ENCODE measurements at places on chromosomes 1 and 21.

DNA sequence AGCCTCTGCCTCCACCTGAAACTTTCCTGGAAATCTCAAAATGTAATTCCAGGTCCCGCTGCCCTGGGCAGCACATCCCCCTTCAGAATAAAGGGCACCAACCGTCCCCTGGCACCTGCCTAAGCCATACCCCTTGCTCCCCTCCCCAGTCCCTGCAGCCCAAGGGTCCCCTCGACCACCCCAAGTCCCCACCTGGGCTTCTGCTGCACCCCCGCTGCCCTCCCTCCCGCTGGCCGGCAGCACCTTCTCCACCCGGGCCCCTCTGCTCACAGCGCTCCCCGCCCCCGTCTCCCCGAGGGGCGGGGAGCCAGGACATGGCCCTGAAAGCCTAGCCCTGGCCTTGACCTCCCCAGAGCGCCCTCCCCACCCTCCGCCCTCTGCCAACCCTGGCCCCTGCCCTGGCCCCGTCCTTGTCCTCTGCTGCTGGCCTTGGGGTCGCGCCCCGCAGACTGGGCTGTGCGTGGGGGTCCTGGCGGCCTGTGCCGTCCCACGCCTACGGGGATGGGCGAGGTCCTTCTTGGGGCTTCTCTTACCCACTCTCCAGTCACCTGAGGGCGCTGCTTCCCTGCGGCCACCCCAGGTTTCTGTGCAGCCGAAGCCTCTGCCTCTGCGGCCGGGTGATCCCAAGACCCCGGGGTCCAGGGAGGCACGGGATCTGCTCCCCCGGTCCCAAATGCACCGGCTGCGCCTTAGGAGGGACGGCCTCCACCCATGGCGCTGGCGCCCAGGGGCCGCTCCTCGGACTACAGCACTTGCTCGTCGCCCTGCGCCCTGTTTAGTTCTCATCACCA, 41.7 kb downstream of the WDR4 start:
- no peak for DNase-seq

DNA sequence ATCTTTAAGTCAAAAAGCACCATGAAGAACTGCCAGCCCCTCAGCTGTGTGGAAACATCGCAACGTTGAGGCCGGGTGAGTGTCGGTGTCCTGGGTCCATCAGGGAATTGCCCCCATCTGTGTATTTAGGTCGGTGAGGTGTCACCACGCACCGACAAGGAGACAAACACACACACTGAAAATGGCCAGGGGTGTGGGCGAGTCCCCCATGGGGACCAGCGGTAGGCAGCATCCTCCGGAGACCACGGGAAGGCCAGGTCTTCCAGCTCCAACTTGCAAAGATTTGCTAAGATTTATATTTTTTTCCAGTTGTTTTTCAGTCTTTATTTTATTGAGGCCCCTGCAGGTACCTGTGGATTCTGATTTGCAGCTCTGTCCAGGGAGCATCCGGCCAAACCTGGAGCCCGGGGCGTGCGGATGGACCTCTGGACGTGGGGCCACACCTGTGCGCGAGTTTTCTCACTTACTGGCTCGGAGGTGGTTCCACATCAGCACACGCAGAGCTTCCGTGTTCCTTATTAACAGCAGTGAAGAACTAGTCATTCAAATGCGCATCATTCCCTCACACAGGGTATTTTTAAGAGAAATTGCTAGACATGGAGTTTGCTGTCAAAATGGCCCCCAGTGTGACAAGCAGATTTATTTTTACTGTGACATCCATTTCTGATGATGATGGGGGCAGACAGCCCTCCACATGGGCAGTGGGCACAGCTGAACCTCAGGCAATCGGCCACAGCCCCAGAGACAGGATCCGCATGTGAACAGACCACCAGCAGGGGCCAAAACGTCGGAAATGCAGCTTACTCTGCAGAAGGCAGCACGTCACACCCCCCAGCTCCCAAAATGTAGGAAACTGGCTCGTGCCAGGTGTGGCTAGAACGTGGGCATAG, 17.2 kb upstream of the SLC19A1 start:
- DNase-seq: no peak

- no peak for DNase-seq
These were observed 6.4 kb upstream of the PKP1 start for GRCh38 chr1:201276891-201277290.

DNA sequence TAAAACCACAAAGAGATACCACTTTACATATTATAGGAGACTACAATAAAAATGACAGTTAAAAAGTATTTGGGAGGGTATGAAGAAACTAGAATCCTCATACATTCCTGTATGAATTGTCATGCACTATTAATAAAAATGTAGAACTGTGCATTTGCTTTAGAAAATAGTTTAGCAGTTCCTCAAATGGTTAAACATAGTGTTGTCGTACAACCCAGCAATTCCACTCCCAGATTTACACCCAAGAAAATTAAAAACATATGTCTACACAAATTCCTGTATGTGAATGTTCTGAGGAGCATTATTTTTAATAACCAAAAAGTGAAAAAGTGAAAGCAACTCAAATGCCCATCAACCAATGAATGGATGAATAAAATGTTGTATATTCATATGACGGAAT, 23.1 kb upstream of the PDE4B start:
- DNase-seq: no peak

GRCh38 chr1:78165816-78166215, 120.0 kb downstream of the GIPC2 start:
- DNase-seq: no peak

DNA sequence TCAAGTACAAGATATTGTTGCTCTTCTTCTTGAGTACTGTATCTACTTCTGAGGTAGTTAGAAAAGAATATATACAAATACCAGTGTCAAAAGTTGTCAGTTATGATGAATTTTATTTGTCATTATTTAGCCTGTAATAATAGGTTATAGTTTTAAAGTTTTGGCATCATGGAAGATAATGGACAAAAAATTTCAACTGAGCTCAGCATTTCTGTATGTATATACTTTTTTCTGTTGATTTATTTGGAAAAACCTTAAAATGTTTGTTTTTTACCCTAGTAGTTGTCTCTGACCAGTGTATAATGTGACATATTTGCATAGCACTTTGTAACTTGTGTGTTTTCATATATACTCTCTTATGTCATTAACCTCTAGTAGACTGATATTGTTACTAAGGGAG, 11.1 kb downstream of the SLC35A3 start:
- no peak for DNase-seq

DNA sequence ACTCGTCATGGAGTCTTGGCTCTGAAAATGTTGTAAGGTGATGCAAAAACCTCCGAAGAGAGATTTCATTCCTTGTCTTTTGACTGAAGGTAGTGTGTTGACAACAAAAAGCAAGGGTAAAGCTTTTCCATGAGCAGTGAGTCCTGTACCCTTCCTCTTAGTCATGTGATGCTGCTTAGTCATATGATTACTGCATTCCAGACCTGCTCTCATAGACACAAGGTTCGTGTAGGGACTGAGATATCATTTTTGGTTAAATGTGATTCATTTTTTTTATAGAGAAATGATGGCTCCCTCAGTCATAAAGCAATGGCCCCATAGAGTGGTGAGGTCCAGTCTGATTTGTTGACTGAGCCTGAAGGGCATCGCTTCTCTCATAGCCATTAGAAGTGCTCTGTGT, 9.2 kb downstream of the KCNJ6 start:
- no peak for DNase-seq

DNA sequence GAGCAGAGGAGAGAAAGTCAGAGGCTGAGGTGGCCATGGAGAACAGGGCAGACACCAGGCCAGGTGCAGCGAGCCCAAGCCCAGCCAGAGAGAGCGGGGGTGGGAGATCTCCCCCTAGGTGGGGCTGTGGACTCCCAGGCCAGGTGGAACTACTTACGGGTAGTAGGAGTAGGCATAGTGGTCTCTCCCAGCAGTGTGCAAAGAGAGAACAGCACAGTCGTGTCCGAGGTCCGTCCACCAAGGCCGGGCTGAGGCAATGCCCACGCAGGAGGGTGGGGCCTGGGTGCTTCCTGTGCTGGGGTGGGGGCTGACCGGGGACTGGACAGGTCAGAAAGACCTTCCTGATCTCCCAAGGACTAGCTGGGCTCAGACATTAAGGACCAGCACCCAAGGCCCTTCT, 263.7 kb downstream of the PTPRU start:
- DNase-seq: no peak

DNA sequence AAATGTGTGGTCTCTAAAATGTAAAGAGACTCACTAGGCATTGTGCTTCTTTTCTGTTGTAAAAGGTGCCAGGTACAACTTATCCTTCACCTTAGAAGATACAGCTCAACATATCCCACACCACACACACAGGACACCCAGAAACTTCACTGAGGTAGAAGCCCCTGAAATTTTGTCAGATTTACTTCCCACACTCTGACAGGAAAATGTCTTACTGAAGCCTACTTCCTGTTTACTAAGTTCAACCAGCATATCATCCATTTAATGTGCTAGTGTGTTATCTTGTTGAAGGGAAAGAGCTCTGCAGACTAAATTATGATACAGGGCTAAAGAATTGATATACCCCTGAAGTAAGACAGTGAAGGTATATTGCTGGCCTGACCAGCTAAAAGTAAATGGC, 39.9 kb upstream of the INSL5 start:
- no peak for DNase-seq

- no peak for DNase-seq
These were observed 15.4 kb upstream of the TENT5C start for GRCh38 chr1:117590273-117590925.

GRCh38 chr1:205954819-205955404, 11.7 kb upstream of the SLC26A9 start:
- no peak for DNase-seq

GRCh38 chr1:51842261-51842660, 36.3 kb downstream of the NRDC start:
- DNase-seq: no peak

DNA sequence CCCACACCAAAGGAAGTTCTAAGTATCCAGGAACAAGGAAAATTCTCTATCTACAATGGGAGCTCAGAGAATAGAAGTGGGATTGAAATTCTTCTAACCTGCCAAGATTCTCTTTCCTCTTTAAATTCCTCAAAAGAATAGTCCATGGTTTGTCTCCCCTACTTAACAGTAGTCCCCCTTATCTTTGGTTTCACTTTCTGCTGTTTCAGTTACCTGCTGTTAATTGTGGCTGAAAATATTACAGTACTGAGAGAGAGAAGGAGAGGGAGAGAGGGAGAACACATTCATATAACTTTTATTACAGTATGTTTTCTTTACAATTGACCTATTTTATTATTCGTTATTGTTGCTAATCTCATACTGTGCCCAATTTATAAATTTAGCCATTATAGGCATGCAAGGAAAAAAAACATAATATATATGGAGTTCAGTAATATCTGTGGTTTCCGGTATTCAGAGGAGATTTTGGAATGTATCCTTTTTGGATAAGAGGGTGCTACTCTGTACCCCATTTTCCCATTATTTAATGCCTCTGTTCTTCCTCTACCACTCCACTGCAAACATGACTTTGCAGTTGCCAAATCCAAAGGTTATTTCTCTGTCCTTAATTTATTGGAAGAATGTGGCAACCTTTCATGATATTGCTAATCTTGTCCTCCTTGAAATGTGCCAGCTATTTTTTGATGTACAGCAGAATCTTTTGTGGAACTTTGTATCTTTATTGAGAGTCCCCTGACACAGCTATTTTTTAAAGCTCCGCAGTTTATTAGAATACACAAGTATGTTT, 68.0 kb downstream of the USP25 start:
- no peak for DNase-seq

- DNase-seq: no peak
These were observed 6.9 kb downstream of the COL11A1 start for GRCh38 chr1:103101399-103101798.

DNA sequence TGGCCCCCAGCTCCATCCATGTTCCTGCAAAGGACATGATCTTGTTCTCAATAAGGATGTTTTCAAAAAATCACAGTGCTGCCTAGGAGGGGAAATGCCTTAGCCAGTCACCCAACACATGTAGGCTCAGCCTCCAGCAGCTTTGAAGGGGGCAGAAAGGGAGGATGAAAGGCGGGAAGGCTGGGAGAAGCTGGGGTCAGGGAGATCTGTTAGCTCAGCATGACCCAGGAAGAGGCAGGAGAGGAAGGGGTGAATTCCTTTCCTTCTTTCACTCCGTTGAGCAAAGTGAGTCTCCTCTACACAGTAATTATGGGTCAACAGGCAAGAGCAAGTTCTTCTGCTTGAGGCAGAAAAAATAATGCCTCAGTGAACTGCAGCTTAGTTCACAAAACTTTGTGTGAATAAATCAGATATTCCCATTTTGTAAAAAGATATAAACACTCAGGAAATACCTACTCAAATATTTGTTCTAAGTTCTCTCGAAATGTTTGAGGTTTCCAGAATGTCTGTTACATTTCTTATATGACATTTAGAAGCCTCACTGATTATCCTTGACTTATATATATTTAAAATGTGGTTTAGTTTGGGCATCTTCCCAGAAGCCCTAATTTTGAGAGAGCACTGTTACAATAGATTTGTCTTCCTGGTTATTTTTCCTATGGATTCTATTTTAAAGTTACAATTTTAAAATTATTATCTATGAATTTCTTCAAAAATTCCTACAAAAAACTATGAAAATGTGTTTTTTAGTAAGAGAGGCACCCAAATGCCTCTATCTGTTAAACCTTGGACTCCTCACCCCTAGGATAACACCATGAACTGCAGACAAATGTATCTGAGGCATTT, 116.8 kb downstream of the KCNJ6 start:
- no peak for DNase-seq

DNA sequence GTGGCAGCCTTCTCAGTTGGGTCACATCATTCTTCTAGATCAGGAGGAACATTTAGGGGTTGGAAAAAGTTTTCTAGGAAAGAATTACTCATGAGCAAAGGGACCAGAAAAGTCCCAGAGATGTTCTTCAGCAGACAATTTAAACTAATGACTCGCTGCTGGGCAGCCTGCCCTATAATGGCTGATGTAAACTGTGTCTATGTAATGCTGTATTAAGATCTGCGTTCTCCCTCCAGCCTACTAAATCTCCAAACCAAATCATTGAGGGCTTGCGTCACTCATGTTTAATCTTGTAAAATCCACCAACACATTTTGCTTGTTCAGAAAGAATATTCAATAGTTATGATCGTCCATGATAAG, 92.1 kb downstream of the LRRC8C start:
- DNase-seq: no peak

- no peak for DNase-seq
These were observed 150.6 kb upstream of the KCTD3 start for GRCh38 chr1:215416497-215416896.

DNA sequence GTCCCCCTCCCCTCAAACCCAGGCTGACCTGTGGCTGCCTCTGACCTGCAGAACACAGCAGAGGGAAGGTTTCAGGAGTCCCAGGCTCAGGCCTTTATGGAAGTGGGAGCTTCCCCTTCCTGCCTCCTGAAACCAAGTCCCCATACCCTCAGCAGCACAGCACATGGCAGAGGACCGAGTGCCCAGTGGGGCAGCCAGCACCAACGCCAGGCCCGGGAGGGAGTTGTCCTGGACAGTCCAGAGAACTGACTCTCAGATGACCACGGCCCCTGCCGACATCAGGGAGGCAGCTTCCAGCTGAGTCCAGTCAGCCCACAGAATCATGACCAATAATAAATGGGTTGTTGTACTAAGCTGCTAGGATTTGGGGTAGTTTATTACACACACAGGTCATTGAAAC, 79.6 kb upstream of the ERG start:
- no peak for DNase-seq
